ENCODE measurements at places on chromosomes 2 and 18.

GRCh38 chr2:109005686-109006204, 16.7 kb upstream of the EDAR start:
- DNase-seq = no peak

GRCh38 chr2:146785101-146785500, 1059.7 kb upstream of the ACVR2A start:
- no peak for DNase-seq

DNA sequence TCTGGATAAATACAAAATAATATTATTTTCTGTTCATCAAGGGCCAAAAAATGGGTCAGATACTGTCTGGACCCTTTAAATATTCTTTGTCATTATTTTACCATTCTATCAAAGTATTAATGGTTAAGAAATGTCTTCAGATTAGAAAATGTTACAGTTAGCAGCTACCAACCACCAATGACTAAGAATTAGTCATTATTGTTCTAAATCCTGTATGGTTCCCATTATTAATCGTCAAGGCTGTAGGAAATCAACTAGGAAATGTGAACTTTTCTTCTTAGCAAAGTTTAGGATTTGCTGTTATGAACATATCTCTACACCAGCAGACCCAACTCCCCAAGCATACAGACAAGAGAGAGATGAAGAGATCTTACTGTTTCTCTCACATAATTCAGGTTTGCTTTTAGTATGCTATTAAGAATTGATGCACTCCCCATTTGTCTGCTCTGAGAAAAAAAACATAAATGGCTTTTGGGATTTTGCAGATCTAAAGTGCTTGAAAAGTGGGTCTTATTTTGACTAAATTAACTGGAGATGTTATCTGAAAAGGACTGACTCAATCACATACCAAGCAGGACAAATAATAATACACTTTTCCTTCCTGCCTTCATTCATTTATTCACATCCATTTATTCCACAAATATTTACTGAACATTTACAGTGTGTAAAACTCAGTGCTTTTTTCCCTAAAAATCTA, 147.7 kb downstream of the PPP1R1C start:
- no peak for DNase-seq

GRCh38 chr2:240252191-240252871, 111.9 kb upstream of the OTOS start:
- no peak for DNase-seq

GRCh38 chr2:35973132-35973736, 382.3 kb upstream of the CRIM1 start:
- DNase-seq = peak; percentile 35

- DNase-seq = peak; percentile 27
Measured at GRCh38 chr18:11981543-11982366, 448 bp downstream of the IMPA2 start.

DNA sequence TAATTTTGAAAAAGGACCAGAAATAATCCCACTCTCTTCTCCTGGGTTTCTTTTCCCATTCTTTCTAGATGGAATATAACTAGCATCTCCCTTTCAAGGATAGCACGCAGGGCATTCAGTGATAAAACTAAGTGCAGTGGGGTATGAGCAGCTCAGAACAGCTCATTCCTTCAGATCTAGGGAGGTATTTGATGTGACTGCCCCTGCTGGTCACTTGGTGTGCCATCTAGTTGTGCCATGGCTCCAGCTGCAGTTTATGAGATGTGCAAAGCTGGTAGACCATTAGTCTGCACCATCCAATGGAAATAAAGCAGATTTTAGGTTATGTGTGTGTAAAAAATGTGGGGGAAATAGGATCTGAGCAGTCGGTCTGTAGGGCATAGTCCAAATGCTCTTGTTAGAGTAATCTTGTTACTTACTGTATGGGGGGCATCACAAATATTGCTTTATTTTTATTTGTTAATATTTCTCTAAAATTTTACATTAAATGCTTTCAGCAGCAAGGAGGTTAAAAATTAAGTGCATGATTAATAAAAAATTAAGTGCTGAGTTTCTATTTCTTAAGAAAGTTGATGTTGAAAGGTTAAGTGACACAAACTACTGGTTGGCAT, 38.9 kb downstream of the CTAGE1 start:
- DNase-seq = peak; percentile 29
